ENCODE measurements at places on chromosomes 1 and 21. TPM values are rescaled to one million over a fixed set of nuclear protein-coding genes. Genes with fewer than 3 reads are reported as not detected.

DNA sequence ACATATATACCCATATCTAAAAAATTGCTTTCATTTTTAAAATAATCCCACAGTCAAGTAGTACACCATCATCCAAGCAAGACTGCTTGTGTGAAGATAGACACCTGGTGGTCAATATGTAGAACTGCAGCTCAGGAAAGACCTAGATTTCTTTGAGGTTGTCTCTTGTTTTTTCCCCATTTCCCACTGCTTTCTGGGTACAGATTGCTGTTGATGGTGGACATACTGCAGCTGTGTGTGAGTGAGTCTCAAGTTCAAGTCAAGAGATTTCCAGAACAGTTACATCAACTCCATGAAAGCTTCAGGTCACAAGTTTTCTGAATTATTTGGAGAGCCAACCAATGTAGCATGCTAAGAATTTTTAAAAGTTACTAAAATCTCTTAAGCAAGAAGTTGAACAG lies 306.4 kb downstream of the DUSP10 start:
- H3K4me1 ChIP-seq = peaks cover 25% of the 10 kb centered on the region
- no peaks in the 10 kb centered on the region for H3K36me3 ChIP-seq
- H3K27ac ChIP-seq = peak overlapping the region; percentile 45
- peaks cover 20% of the 10 kb centered on the region for H3K27me3 ChIP-seq
- no peak overlapping the region for H3K4me3 ChIP-seq
- DNase-seq = no peak

GRCh38 chr1:115829947-115830346 lies 11.0 kb downstream of the NHLH2 start:
- H3K27me3 ChIP-seq = peaks cover 46% of the 10 kb centered on the region
- H3K4me1 ChIP-seq = peaks cover 11% of the 10 kb centered on the region
- H3K36me3 ChIP-seq = no peaks in the 10 kb centered on the region
- DNase-seq = no peak
- no peak overlapping the region for H3K4me3 ChIP-seq
- H3K27ac ChIP-seq = no peak overlapping the region

DNA sequence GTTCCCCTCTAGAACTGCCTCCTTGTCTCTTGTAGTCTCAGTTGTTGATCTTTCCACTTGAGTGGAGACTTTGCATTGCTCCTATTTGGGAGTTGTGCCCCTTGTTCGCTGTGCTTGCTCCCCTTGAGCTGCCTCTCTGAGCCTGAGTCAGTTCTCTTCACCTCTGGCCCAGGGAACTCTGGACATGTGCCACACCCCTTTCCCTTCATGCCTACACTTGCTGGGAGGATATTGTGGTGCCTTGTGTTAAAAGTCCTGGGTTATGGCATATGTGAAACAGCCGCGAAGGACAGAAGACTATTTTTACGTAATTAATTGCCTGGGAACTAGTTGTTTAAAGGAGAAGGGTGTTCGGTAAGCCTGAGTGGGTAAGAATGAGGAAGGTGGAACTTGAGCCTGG lies 32.2 kb upstream of the RPTN start:
- no peak overlapping the region for H3K27ac ChIP-seq
- DNase-seq = no peak
- H3K4me1 ChIP-seq = peaks cover 6% of the 10 kb centered on the region
- no peak overlapping the region for H3K4me3 ChIP-seq

- H3K36me3 ChIP-seq = peaks cover 38% of the 10 kb centered on the region
- H3K4me1 ChIP-seq = peaks cover 40% of the 10 kb centered on the region
- peak overlapping the region; percentile 98 for H3K4me3 ChIP-seq
- H3K27me3 ChIP-seq = no peaks in the 10 kb centered on the region
Observed at GRCh38 chr21:33914188-33914587, 1.4 kb downstream of the ATP5PO start.

DNA sequence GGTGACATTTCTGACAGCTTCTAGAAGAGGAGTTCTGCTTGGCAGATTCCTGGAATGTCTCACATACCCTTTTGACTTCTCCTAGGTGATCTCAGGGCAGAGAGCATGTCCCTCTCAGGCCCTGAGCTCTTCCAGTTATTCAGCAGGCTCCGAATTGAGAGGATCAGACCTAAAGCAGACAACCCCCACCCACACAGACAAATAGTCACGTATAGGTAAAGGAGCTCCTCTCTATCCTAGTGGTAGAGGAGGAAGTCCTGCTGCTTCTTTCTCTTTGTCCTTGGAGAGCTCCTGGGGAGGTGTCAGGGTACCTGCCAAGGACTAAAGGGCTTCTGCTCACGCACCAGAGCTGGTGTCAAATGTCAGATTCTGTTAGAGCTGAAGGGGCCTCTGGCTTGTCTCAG lies 128.1 kb downstream of the IER5 start:
- no peak overlapping the region for H3K4me3 ChIP-seq
- no peaks in the 10 kb centered on the region for H3K4me1 ChIP-seq
- no peak for DNase-seq
- no peaks in the 10 kb centered on the region for H3K36me3 ChIP-seq
- peaks cover 11% of the 10 kb centered on the region for H3K27me3 ChIP-seq

Gene KRTAP13-2
- polyA plus RNA-seq = not detected
